Activated naive CD4-positive, alpha-beta T cell (primary cell): ENCODE measurements at places on chromosomes 13 and 19.

DNA sequence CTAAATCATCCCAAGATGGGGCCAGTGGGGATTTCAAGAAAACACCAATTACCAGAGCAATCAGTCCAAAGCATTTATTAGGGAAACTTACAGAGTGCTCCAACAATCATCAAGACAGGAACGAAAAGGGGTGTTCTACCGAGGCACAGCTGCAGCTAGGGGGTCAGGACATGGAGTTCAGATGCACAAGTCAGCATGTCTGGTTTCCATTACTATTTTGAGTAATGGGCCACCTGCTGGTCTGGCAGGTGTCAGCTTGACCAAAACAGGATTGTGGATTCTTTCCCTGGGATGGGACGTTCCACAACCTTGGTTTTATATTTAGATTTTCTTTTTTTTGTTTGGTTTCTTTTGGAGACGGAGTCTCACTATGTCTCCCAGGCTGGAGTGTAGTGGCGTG is 3.9 kb upstream of the UBL5 start:
- DNase-seq, result no peak

DNA sequence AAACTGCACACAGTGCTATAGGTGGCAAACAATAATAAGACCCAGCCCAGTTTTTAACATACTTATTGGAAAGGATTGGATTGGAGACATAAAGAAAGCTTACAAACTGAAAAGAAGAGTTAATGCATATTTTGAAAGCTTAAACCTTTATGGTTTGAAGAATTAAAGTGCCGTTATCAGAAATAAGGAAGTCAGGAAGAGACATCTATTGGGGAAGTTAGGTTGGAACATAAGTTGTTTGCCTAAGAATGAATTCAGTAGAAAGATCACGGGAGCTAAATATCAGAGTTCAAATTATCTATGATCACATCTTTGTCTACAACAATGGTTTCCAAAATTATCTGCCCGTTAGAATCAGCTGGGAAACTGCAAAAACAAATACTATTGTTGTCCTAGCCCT is 767.9 kb downstream of the PCDH9 start:
- DNase-seq, result no peak

DNA sequence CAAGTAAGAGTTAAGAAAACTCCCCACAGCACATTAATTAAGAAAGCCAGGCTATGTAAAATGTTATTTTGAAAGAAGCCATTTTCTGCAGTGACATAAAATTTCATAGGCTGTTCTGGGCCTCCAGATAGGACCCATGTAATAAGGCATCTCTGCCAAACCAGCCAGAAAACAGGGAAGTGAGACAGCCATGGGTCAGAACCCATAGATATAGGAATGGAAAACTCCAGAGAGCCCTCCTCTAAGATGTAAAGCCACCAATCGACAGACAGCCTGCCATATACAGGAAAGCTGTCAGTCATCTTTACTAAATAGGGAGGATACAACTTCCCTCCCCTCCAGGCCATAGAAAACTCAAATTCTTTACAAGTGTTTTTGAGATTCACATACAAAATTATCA is 493.3 kb downstream of the COG6 start:
- DNase-seq, result no peak

GRCh38 chr13:113646921-113647340 is 11.1 kb downstream of the ATP4B start:
- DNase-seq, result no peak

DNA sequence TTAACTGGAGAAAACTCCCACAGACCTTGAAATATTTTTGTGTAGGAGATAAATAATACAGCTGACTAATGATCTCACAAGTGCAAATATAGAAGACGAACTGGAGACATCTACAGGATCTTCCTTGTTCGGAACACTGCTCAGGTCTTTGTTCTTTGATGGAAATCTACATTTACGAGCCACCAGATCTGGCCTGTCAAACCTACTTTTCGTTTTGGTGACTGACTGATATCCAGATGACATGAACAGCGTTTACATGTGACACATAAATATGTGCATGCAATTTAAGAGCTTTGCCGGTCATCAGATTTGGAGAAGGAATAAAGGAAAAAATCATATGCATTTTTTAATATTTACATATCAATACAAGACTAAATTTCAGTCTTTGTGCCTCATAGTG is 24.5 kb upstream of the TPP2 start:
- DNase-seq, result no peak

DNA sequence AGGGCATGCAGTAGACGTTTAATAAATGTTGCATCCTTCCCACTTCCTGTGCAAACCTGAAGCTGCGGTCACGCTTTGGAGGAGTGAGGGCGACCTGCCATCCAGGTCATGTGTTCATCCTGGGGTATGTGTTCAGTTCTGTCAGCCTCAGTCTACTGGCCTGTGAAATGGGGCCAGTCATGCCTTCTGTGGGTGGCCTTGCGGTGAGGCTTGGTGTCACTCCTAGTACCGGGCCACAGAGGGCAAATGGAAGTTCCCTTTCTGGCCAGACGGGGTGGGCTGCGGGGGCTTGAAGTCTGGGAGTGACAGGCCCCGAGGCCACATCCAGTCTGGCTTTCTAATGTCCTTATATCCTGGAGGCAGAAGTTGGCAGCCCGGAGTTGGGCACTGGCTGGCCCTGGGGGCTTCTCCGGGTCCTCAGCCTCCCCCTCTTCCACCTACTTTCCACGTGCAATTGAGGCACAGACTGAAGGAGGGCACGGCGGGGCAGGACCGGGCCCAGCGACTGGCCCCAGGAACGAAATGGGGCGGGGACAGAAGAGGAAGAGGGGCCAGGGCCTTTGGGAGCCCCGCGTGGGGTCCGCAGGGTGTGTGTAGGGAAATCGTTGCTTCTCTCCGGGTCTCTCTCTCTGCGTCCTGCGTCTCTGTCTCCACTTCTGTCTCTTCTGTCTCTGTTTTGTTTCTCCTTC is 11.1 kb downstream of the PDE4A start:
- DNase-seq, result no peak

DNA sequence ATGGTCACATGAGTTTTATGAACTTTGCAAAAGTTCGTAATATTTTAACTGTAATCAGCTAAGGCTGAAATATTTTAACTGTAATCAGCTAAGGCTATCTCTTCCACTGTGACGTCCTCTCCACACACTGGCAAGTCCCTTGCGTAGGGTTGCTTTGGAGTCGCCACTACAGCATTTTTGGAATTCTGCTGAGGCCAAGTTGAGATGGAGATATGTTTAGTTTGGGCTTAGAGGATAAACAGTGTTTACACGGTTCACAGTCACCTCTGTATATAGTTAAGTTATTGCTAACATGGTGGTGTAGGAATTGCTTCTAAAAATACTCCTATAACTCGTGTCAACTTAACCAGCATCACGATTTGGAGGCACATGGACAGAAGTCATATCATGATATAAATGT is 143.6 kb upstream of the SERP2 start:
- DNase-seq, result no peak

- DNase-seq, result no peak
These were observed 44.1 kb upstream of the ZNF780A start for GRCh38 chr19:40134866-40135265.

GRCh38 chr13:43297967-43298678 is 274.7 kb downstream of the DNAJC15 start:
- no peak for DNase-seq

DNA sequence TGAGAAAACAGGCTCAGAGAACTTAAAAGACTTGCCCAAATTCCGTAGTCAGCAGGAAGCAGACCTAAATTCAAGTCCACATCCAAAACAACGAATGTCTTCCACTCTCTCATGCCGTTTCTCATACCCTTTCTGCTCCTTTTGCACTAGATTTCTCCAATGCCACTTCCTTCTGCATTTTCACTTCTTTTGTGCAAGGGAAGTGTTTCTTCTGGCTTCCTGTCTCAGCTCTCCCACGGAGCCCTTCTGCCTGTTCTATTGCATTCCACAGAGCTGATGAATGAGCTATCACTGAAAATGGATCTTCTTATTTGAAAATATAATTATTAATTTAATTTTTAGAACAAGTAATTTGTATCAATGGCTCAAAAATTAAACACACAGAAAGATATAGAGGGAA is 56.1 kb upstream of the STK24 start:
- no peak for DNase-seq

GRCh38 chr13:42878721-42879120 is 97.3 kb downstream of the FAM216B start:
- no peak for DNase-seq

GRCh38 chr19:15091918-15092753 is 10.1 kb downstream of the OR1I1 start:
- no peak for DNase-seq

GRCh38 chr13:98512774-98513665 is 63.9 kb downstream of the STK24 start:
- DNase-seq, result no peak

DNA sequence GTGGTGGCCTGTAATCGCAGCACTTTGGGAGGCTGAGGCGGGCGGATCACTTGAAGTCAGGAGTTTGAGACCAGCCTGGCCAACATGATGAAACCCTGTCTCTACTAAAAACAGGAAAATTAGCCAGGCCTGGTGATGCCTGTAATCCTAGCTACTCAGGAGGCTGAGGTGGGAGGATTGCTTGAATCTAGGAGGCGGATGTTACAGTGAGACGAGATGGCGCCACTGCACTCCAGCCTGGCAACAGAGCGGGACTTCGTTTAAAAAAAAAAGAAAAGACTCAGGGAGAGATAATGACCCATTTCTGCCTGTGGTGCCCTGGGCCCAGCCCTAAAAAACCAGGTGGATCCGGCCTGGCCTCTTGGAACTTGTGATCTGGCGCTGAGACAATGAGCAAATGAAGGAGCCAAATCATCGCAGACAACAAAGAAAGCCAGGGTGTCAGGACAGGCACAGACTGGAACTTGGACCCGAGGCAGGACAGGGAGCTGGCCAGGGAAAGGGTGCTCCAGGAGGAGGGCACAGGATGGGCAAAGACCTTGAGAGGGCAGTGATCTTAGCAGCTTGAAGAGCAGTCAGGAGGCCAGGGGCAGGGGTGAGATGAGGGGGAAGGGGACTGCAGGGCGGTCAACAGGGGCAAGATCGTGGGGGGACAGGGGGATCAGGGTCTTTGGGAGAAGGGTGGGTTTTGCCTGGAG is 962 bp upstream of the JAK3 start:
- no peak for DNase-seq

- no peak for DNase-seq
These were observed 11.8 kb downstream of the SERP2 start for GRCh38 chr13:44385401-44385800.

DNA sequence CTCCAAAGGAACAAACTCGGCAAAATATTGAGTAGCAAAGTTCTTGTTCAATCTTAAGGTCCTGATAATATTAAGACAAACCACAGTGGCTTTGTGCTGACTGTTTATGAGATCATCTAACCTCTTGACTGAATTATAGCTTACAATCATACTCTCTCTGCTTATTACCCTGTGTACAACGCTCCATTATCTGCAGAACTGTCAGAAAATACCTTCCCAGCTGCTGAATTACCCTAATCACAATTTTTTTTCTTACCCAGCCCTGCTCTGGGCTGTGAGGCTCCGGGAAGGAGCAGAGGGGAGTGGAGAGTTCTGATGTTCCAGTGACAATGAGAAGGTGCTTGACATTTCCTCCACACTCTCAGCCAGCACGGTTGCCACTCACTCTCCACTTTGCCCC is 64.8 kb downstream of the DCT start:
- DNase-seq, result no peak

GRCh38 chr13:39985071-39985470 is 329.6 kb downstream of the COG6 start:
- DNase-seq, result no peak

DNA sequence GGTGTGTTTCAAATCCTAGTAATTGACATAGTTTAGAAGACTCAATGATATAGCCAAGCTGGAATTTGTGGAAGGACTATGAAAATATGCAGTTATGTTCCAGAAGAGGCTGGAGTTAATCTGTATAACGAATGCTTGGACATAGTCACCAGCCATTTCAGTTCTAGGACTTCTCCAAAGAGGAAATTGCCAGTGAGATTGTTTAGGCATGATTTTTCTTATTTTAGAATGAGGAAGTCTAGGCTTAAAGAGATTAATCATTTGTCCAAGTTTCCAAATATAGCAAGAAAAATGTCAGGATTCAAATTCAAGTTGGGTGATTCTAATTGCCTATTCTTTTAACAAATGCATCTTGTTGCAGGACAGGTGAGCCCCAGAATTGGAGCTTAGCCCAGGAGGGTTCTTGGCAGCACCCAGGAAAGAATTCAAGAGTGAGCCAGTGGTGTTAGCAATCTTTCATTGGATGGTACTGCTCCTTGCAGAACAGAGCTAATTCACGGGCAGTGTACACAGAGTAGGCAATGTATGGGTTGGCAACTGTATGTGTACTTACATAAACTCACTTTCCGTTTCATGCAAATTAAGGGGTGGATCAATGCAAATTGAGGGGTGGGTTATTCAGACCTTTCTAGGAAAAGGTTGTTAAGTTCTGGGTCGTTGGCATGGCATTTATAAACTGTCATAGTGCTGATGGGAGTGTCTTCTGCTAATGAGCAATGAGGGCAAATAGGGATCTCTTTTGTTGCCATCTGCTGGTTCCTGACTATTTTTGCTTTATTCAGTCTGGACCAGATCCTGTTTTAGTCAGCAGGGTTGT is 763.1 kb upstream of the SLITRK1 start:
- no peak for DNase-seq

DNA sequence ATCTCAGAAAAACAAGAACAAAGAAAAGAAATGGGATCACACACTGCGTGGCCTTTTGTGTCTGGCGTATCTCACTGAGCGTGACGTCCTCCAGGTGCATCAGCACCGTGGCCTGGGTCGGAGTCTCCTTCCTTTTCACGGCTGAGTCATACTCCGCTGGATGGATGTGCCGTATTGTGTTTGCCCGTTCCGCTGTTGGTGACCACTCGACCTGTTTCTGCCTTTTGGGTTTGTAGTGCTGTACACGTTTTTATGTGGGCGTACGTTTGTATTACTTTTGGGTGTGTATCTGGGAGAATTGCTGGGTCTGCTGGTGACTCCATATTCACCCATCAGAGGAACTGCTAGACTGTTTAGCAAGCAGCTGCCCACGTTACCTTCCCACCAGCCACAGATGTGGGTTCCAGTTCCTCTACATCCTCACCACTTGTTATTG is 11.4 kb downstream of the ARID3A start:
- no peak for DNase-seq

- DNase-seq, result no peak
These were observed 251.2 kb upstream of the SGCG start for GRCh38 chr13:22929381-22930126.

DNA sequence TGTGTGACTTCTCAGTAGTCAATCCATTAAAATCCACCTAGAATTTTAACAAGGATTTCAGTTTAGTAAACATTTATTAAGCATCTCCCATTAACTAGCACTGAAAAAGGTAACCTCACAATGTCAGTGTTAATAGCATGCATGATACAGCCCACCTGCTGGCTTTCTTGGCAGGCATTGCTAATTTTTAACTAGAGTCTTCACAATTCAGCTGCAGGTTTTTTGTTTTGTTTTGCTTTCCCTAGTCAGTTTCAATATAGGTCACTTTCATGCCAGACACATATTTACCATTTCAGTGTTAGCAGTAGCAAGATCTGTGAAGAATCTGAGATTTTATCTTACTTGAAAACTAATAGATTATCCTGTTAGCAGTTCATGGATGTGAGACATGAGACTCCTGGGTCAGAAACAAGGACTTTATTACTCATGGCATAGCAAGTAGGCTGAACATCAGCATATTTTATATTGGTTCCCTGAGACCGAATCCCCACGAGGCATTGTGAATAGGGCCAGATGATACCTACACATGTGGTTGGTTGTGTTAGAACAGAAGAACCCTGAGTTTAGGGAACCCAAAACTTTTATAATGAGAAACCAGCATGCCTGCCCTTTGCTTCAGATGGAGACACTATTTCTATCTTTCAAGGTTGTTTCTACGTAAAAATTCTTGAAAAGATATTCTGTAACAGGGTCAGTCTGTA is 198.0 kb upstream of the HTR2A start:
- DNase-seq, result no peak

- DNase-seq, result no peak
These were observed 17.4 kb downstream of the KLK2 start for GRCh38 chr19:50890422-50891252.
